ENCODE measurements at places on chromosomes 6 and 20.

DNA sequence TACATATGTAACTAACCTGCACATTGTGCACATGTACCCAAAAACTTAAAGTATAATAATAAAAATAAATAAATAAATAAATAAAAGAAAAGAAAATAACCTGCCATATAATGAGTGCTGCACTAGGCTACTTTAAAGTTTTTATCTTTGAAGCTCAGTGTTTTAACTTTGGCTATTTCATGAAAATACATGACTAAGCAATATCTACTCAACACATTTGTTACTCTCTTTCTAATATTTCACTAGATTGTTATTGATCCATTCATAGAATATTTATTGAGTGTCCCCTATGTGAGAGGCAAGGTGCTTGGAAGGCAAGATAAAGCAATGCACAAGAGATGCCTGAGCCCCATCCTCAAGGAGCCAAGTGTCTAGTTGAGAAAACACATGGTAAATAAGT, 221.7 kb downstream of the SLC35F1 start:
- DNase-seq: no peak

- no peak for DNase-seq
Observed at GRCh38 chr6:65450451-65450850, 256.6 kb downstream of the EYS start.

- no peak for DNase-seq
Observed at GRCh38 chr6:89275900-89276299, 39.2 kb downstream of the GABRR2 start.

GRCh38 chr6:124076336-124077048, 272.8 kb downstream of the NKAIN2 start:
- DNase-seq: no peak

- DNase-seq: no peak
Observed at GRCh38 chr6:125216015-125216414, 62.4 kb downstream of the TPD52L1 start.

GRCh38 chr20:63219866-63220521, 4.1 kb upstream of the YTHDF1 start:
- DNase-seq: no peak

- DNase-seq: no peak
Observed at GRCh38 chr6:71367756-71368155, 79.1 kb downstream of the OGFRL1 start.
